ENCODE measurements at places on chromosomes 5 and 9.

- no peak for DNase-seq
Observed at GRCh38 chr5:179294891-179295777, 50.1 kb downstream of the ADAMTS2 start.

- no peak for DNase-seq
Observed at GRCh38 chr5:180302256-180302655, 10.4 kb upstream of the MAPK9 start.

DNA sequence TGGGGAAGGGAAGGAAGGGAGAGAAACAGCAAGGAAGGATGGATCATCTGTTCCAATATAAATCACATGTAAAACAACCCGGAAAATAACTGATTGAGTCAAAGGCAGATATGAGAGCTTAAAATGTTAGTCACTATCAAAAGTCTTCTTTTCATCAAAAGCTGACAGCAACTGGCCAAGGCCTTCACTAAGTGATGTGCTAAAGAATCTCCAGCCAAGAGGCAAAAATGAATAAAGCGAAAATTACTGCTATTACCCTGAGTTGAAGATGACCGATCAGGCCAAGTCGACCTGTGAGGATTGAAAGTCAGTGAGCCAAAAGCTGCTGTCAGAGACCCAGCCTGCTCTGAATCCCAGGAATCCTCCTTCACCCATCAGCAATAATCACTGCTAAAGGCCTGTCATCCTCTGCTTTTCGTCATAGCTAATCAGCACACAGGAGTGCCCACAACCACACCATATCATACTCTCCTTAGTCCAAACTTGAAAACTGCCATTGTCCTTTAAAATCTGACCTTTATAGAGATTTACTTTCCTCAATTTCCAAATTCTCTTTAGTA lies 736.9 kb downstream of the TLE1 start:
- no peak for DNase-seq

DNA sequence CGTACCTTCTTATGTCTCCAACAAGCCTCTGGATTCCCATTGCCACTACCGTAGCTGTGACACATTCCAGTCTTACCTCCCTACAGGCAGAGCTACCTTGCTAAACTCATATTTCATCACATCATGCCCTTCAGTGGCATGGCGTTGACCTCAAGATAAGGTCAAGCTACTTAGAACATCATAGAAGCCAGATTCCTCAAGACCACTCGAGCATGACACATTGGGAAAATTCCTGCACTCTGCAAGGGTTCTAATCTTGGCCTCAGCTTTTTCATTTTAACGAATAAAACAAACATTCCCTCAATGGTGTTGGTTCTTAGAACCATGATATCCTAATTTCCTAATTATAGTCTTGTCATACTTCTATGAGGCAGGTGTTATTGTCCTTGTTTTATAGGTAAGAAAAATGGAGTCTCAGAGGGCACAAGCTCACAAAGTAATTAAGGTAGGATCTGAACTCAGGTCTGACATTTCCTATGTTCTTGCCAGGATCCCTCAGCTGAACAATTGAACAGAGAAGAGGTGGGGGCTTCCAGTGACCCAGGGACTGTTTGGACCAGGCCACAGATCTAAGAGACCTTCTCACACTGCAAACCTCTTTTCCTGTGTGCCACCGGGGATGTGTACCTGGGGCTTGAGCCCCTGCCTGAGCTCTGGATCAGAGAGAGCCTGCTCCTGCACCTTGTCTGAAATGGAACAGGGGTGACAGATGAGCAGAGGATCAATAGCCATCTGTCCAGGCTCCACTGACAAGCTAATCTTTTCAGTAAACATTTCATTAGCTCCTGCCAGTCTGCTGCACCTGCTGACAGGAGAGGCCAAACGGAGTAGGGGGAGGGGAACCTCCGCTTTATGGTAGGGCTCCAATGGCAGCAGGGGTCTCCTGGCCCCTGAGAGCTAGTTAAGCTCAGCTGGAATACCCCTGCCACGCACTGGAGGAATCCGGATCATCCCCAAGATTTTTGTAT lies 49.3 kb downstream of the ALG2 start:
- DNase-seq = no peak

- no peak for DNase-seq
Observed at GRCh38 chr5:59756373-59757035, 137.0 kb downstream of the PDE4D start.

DNA sequence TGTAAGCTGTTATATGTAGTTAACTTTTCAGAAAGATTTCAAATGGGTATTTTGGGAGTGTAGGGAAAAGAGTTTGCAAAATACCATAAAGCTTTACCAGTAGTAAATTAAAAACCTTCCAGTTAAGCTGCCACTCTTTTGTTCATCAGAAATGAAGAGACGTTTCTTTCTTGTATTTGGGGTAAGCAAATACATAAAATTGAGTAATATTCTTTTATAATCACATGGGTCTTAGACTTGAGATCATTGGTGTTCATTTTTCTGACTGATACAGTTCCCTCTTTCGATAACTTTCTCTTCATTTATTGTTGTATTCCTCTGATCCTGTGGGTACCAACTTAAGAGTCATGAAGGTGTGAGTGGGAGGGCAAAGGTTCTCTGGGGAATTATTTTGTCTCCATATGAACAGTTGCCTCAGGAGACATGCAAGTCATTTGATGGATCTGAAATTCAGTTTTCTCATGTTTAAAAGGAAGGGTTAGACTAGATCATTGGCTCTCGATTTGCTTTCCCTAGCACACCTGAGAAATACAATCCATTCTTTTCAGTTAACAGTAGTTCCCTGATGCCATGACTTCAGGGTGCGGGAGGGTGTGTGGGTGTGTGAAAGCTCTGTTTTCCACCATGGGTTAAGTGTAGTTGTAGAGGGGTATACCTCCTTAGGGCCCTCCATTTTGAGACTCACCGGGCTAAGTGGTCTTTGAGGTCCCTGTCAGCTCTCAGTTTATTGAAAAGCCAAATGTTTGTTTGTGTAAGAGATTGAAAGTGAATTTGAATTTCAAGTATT lies 47.7 kb downstream of the CNTRL start:
- DNase-seq = no peak

- DNase-seq = no peak
Observed at GRCh38 chr5:56588636-56589480, 226.5 kb upstream of the MAP3K1 start.

DNA sequence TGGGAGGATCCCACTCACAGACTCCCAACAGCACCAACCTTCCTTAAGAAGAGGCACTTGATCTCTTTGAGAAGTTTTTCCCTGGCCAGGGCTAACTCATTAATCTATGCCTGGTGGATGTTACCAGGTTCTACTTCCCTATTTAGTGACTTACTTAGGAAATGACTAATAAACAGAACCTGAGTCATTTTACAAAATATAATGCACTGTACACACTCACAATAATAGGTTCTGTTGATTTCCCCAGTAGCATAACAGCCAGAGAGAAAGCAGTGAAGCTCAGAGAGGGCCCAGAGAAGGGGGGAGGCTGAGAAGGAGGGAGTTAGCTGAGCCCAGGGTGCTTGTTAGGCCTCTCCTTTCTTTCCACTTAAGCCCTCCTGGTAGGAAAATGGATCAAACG lies 27.1 kb downstream of the FRMD3 start:
- no peak for DNase-seq

DNA sequence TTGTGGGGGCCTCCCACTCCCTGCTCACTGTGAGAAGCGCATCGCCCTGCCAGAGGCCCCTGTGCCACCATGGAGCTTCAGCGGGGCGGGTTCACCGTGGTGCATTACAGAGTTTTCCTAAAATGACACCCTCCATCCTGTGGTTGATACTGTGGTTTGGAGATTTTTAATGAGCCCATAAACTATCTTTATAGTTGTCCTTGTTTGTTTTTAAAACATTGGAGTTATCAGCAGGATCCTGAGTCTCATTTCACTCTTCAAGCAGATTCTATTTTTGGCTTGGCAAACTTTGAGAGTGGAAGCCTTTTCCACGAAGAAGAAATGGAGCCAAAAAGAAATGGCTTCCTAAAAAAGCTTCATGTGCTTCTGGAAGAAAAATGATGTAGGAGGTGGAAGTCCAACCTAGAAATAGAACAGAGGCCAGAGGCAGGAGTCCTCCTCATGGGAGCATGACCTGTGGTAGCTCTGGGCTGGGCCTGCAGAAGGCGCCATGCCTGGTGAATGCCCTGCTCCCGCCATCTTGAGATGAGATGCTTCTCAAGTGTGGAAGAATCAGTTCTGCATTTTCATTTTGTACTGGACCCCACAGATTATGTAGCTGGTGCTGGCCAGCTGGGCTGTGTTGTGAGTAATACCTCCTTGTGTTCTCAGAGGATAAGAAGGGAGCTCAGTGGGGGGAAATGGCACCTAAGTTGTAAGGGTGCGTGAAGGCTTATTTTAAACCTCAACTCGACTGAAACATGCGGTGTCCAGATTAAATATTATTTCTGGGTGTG lies 79.0 kb upstream of the RAI14 start:
- no peak for DNase-seq

- no peak for DNase-seq
Observed at GRCh38 chr5:113358696-113359095, 76.1 kb downstream of the TSSK1B start.

GRCh38 chr5:160437271-160437670 lies 15.6 kb downstream of the PTTG1 start:
- no peak for DNase-seq

DNA sequence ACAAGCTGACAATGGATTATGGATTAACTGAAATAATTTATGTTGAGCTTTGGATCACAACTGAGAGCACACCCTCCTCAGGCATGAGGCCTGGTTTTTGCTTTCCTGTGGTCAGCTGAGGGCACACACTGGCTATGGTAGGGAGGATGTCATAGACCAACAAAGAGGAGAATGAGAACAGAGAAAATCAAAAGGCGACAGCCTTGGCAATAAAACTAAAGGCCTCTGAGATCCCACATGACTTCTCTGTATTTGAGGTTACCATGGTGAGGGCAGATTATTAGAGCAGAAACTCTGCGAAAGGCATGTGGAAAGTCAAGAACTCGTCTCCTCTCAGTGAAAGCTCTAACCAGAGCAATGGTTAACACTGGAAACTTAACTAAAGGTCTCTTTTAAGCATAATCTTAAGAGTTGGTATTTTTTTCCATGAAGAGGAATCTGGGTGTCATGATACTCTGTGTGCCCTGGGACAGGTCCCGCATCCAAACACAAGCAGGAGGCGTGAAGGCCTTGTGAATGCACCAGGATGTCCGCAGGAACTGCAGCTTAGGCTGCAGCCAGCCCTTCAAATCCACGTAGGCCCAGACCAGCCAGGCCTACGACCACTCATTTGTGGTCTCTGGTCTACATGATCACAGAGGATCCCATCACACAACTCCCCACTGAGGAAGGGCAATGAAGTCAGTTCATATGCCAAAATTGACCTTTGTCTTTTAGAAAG lies 12.4 kb upstream of the MEIKIN start:
- no peak for DNase-seq

GRCh38 chr9:106111039-106111730 lies 416.8 kb downstream of the TMEM38B start:
- DNase-seq = no peak

DNA sequence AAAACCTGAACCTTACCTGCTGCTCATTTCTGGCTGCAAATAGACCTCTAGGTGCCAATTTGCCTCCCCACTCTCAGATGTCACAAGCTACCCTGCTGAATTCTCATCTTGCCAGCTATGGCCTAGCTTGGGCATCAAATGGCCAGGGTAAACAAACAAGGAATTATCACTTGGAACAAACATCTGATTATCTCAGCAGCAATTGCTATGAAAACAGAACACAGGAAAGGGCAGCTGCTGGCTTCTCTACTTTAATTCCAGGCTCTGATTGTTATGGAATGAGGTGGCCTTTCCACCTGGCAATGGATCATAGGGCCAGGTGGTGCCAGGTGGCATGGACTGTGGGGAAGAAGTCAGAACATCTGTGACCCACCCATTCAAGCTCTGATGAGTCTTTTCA lies 505.1 kb downstream of the TLR4 start:
- DNase-seq = no peak

- no peak for DNase-seq
Observed at GRCh38 chr9:107155244-107155817, 127.7 kb upstream of the RAD23B start.

DNA sequence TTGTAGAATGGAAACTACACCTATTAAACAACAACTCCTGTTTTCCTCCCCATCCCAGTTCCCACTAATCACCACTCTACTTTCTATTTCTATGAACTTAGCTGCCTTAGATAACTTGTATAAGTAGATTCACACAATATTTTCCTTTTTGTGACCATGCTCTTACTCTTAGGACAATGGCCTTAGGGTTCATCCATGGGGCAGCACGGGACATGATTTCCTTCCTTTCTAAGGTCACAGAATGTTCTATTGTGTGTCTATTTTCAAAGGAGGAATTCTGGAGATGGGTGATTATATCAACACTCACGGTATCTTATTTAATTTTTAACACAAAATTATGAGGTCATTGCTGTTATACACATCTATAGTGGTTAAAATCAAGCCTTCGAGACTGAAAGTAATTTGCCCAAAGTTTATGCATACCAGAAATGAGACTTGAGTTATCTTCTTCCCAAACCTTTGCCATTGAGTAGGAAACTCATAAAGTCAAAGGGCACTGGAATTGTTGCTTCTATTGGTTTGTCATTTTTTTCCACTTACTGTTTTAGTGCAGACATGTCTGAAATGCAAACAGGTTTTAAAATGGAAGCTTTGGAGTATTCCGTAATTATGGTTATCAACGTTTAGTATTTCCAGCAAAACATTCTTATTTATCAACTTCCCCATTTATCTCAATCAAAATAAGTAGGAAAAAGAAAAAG lies 23.6 kb downstream of the CTSL start:
- no peak for DNase-seq

GRCh38 chr5:40679913-40680681 lies at the start of gene PTGER4:
Gene PTGER4 (plus strand): TSS chr5:40679915. CDS start chr5:40680994, 1,079 bp downstream.
- peak; percentile 47 for DNase-seq

DNA sequence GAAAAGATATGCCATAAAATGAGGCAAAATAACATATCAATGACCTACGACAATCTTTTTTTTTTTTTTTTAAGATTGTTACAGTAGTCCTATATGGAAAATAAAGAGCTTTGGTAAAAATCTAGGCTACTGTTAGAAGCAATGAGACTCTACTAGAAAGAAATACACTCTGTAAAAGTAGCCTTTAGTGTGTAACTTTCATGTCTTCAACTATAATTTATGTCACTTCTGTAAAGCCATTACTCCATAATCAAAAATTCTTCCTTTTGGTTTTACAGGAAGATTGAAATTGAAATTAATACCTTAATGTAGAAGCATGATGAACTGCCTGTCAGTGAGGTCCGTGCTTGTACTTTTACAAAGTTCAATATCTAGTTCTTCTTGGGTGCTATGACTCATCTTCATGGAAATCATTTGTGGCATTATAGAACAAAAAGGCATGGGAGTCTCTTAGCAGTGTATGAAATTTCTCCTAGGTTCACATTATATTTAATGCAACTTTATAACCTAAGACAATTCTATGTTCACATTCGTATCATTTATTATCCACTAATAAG lies 1393.1 kb downstream of the EFNA5 start:
- DNase-seq = no peak

DNA sequence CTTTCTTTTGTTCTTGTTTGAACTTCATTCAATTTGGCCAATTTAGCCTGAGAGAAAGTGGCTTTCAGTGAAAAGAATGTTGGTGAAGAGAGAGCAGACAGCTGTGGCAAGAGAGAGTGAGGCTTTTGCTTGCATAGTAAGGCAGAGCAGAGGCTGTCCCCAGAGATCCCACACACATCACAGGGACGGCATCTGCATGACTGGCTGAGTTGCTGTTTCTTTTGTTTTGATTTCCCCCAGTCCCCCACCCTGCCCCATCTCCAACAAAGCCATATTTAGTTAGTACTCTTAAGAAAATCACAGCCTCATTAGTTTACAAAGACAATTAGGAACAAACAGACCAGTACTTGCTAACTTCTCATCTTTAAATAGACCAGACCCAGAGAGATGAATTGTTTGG lies 363.9 kb upstream of the SEMA6A start:
- DNase-seq = no peak

- no peak for DNase-seq
Observed at GRCh38 chr9:123400926-123401503, 45.0 kb downstream of the CRB2 start.
